ENCODE measurements at places on chromosomes 3 and 15.
A peak's percentile ranks its signal among the peaks of the same experiment; 100 is the strongest.

DNA sequence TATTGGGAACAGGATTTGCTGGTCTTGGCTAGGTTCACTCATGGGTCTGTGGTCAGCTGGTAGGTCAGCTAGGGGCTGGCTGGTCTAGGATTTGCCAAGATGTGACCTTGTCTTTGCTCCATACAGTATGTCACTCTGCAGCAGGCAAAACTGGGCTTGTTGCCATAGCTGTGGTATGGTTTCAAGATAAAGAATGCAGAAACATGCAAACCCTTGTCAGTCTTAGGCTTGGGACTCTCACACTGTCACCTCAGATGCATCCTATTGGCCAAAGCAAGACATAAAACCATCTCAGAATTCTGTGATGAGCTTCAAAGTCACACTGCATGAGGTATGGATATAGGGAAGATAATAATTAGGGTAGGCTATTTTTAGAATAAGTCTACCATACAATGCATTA lies 66.6 kb upstream of the TBC1D5 start:
- no peak for DNase-seq

DNA sequence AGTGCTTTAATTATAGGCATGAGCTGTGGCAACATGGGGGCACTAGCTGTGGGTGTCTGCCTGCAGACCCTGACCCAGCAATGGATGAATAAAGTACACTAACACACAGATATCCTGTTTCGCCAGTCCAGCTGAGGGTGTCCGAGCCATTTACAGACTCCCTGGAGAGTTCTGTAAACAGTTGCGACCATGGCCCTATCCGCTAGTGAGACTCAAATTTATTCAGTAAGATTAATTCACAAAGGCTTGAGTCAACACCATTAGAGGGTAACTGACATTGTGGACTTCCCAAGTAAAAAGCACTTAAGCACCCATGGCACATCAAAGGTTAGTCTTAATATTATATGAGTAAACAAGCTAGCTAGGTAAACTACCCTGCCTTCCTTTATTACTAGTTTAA lies 161.6 kb downstream of the TBL1XR1 start:
- no peak for DNase-seq

GRCh38 chr3:110788794-110789193 lies 282.8 kb upstream of the NECTIN3 start:
- no peak for DNase-seq

DNA sequence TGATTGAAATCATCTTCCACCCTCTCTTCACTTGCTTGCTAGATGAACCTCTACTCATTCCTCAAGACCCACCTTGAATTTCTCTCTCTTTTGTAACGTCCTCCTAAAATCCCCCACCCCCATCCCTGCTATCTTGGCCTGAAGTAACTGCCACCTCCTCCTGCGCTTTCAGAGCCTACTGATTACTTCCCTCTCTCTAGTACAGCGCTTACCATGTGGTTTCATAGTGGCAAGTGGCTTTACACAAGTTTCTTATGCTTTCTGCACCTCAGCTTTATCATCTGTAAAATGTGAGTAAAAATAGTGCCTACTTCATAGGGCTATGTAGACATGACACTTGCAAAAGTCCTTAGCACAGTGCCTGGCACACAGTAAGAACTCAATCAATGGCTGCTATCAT lies 28.7 kb upstream of the DAZL start:
- DNase-seq, result no peak

- no peak for DNase-seq
These were observed 56.0 kb downstream of the CNTN4 start for GRCh38 chr3:2154621-2155020.

DNA sequence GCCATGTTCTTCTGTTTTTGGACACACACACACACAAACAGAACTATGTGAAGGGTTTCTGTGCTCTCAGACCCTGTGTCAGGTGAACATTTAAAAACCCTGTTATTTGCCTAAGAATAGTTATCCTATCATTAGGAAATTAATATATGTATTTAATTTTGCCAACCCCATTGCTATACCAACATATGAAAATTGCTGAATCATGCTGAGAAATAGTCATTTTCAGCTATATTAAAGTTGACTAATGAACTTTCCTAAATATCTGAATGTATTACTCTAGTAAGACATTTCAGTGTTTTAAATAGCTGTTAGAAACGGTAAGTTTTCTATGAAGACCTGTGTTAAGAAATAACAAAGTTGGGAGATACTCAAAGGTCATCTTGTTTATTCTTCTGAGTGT lies 596.9 kb upstream of the GRM7 start:
- no peak for DNase-seq

GRCh38 chr3:69901802-69902201 lies 97.7 kb upstream of the SAMMSON start:
- DNase-seq, result no peak

- no peak for DNase-seq
These were observed 47.1 kb downstream of the CMTM7 start for GRCh38 chr3:32438596-32439344.

DNA sequence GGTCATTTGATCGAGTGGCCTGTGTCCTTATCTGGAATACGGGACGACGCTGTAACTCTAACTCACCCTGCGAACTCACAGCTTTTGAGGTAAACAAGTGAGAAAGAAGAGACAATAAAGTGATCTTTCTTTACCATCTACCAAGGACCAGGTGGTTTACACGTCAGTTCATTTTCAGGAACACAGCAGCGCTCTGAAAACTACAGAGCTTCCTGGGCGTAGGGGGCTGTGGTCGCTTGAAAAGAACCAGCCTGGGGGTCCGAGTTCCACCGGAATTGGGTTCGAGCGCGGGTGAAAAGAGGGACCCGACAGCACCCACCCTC lies 357 bp downstream of the KIAA1143 start:
- peak; percentile 9 for DNase-seq

- no peak for DNase-seq
These were observed 621.3 kb upstream of the EPHA6 start for GRCh38 chr3:96192966-96193550.

DNA sequence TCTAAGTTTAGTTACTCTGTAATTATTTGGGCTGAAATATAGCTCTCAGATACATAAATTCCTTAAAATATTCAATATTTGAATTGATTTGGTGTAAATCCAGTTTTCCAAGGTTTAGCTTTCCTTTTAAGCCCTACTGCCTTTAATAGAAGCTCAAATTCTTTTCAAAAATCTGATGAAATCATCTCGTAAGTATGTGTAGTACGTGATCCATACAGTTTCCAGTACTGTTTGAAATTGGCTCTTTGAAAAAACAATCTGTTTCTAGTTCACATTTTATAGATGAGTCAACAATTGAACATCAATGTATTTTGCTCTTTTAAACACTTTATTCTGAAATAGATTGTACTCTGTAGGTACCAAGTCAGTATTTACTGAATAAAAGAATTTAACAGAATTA lies 84.2 kb downstream of the LRRC49 start:
- DNase-seq, result no peak

- DNase-seq, result no peak
These were observed 730 bp upstream of the RPL14 start for GRCh38 chr3:40456279-40456939.

GRCh38 chr15:63473007-63473748 lies 31.2 kb upstream of the USP3 start:
- DNase-seq, result no peak

DNA sequence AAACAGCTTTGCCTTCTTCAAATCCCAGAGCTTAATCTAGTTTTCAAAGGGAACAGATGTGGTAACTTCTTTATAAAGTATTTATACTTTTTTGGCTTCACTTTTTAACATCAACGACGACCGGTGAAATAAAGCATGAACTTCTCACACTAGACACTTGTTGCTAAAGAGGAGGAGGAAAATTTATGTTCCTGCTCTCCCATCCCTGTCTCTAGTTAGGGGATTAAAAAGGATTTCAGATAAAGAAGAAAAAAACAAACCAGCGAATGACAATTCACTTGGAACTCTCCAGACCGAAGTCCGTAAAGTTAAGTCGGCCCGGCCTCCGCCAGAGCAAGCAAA lies 672 bp downstream of the NEDD4 start:
- DNase-seq, result no peak

GRCh38 chr15:88894348-88894818 lies 961 bp downstream of the HAPLN3 start:
- DNase-seq, result peak; percentile 87

DNA sequence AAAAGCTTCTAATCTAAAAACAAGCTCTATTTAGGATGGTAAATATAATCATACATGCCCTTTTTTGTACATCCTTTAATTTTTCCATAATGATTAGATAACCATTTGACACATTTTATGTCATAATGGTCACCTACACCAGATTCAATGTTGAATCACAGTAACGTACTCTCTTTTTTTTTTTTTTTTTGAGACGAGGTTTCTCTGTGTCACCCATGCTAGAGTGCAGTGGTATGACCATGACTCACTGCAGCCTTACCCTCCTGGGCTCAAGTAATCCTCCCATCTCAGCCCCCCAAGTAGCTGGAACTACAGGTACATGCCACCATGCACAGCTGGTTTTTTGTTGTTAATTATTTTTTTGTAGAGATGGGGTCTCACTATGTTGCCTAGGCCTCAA lies 49.2 kb downstream of the PROS1 start:
- DNase-seq, result no peak

- no peak for DNase-seq
These were observed 412.5 kb downstream of the TBC1D5 start for GRCh38 chr3:17329927-17330326.

DNA sequence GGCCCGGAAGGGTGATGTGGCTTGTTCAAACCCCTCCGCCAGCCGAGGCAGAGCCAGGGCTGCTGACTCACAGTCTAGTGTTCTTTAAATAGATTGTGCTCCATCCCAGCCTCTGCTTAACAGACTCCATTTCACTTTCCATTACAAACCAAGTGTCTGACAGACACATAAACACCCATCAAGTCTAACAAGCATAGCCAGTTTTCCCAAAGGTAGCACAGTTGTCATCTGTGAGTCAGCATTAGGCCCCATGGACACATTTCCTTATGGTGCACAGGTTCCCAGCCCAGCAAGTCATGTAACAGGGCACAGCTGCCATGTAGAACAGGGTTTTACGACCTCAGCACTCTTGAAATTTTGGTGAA lies 109.9 kb upstream of the RAP2B start:
- no peak for DNase-seq

- DNase-seq, result peak; percentile 34
These were observed 381.1 kb upstream of the RASGRP1 start for GRCh38 chr15:38945551-38946298.

- DNase-seq, result no peak
These were observed 1247.0 kb upstream of the EPHA6 start for GRCh38 chr3:95567346-95567745.

- no peak for DNase-seq
These were observed 3.7 kb downstream of the HRG start for GRCh38 chr3:186669378-186670084.

DNA sequence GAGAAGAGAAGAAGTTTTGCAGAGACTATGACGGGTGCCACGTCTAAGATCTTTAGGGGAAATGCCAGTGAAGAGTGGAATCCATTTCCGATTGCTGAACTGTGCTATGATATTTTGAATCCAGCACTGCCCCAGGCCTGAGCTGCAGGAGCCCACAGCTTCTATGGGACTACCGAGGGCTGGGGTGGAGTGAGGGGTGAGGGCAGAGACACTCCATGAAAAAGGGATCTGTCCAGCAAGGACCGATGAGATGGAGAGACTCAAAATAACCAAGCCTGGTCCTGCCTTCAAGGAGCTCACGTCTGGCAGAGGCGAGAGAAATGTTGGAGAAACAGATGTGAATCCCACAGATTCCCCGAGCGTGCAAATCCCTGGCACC lies 79.8 kb upstream of the MEF2A start:
- DNase-seq, result no peak

GRCh38 chr3:18703798-18704197 lies 278.7 kb upstream of the SATB1 start:
- DNase-seq, result no peak

GRCh38 chr3:14357463-14357862 lies 44.9 kb upstream of the SLC6A6 start:
- no peak for DNase-seq

DNA sequence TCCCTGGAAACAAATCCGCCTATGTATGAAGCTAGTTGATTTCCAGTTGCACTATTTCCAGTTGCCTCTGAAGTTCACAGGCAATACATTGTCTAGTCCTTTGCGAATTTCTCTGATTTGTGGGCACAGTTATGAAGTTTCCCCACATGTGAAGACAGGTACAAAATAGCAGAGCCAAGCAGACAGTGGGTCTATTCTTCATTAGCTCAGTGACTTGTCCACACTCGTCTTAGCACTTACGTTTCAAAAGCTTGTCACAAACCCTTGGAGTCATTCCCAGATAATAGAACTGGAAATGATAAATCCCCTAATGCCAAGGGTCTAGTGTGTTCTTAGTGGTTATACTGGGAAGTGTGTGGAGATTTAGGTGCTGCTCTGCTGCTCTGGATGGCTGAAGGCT lies 14.5 kb downstream of the SRPRB start:
- no peak for DNase-seq

- no peak for DNase-seq
These were observed 36.8 kb downstream of the PFN2 start for GRCh38 chr3:149933858-149934257.

GRCh38 chr3:10007126-10007782 lies 19.0 kb upstream of the FANCD2 start:
- DNase-seq, result no peak

DNA sequence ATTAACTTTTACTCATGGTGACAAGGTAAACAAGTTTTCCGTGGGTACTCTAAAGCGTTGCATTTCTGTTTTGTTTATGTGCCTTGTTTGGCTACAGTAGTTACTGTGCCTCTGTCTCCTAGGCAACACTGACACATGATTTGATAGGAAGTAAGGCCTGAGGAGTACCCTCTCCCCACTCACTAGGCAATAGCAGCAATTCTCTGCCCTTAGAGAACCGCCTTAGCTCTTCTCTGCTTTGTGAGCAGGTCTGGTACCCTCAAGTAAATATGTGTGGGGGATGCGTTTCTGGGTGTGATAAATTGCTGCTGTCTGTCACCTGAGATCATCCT lies at the start of gene IL5RA:
Gene IL5RA (minus strand): TSS at position 76 of the 332 bp plus-strand sequence. CDS start 5,390 bp downstream, outside the sequence.
- DNase-seq, result peak; percentile 18

- DNase-seq, result no peak
These were observed 290.3 kb upstream of the ONECUT1 start for GRCh38 chr15:53080484-53080883.

- DNase-seq, result no peak
These were observed 193.4 kb downstream of the SLC9A9 start for GRCh38 chr3:143654906-143655305.

- DNase-seq, result no peak
These were observed 76.3 kb downstream of the SUCNR1 start for GRCh38 chr3:151949706-151950105.

GRCh38 chr3:129001806-129002572 lies 885 bp downstream of the EFCC1 start:
- DNase-seq, result peak; percentile 83

DNA sequence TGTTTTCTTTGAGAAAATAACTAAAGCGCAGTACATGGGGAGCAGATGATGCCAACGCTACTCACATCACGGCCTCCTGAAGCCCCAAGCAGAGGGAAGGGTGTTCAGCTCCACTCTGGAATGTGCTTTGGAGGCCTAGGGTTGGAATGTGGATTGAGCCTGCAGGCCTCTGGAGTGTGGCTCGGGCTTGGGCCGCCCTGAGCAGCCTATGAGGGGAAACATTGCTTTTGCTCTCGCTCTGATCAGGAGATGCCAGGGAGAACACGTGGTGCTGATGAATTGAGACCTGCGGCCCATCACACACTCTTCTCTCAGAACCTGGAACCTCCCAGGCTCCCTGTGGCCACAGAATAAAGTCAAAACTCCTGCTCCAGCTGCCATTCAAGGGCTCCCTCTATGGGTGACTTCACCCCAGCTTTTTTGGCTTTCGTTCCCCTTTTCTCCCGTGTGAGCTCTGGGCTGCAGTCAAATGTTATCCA lies 23.3 kb downstream of the CCDC13 start:
- peak; percentile 54 for DNase-seq

GRCh38 chr3:3699816-3700633 lies 99.2 kb upstream of the LRRN1 start:
- DNase-seq, result no peak
